ENCODE measurements at places on chromosomes 1 and 21.
A peak's percentile ranks its signal among the peaks of the same experiment; 100 is the strongest.

DNA sequence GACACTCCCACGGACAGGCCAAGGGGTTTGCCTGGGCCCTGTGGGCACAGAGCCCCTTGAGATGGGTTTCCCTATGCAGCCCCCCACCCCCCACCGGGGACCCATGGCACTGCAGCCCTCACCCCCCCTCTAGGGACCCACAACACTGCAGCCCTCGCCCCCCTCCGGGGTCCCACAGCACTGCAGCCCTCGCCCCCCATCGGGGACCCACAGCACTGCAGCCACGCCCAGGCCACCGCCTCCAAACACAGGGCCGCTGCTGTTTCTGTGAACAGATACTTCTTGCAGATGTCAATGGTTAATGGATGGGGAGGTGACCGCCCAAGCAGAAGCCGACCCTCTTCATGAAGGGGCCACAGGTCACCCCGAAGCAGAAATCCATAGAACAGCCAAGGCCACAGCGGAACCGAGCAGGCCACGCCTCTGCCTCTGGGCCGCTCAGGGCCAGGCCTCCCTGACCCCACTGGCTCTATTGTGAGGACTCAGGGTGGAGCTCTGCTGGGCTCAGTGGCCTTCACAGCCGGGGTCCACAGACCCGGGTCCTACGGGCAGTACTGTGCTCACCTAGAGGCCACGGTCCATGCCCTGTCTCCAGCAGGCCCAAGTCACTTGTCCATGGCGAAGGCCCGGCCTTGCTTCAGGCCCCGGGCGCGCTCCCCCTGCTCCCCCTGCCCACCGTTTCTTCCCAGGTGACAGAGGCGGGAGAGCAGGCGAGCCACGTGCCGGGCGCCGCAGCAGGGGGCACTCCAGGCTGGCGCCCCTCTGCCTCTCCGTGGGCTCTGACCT lies 4.1 kb upstream of the POFUT2 start:
- no peak for DNase-seq

GRCh38 chr21:44800103-44800502 lies 1.5 kb downstream of the UBE2G2 start:
- DNase-seq = peak; percentile 43

DNA sequence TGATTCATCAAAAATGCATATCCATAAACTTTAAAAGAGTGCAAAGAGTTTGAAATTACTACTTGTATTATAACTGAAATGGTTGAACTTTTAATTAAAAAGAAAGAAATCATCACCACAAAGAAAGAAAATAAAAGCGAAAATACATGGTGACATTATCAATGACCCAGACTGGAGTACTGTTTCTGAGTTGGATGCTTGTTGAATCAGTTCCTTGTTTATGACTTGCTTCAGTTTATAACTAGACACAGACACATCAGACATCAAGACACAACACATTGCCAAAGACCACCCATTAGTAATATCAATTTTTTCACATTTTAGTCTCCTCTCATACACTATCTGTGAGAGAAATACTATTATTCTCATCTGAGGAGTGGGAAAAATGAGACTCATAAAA lies 293.0 kb downstream of the MRPL39 start:
- DNase-seq = no peak

GRCh38 chr1:172382406-172382805 lies 38.1 kb upstream of the C1orf105 start:
- no peak for DNase-seq

- DNase-seq = no peak
Measured at GRCh38 chr1:47624531-47624930, 186.7 kb downstream of the FOXD2 start.

DNA sequence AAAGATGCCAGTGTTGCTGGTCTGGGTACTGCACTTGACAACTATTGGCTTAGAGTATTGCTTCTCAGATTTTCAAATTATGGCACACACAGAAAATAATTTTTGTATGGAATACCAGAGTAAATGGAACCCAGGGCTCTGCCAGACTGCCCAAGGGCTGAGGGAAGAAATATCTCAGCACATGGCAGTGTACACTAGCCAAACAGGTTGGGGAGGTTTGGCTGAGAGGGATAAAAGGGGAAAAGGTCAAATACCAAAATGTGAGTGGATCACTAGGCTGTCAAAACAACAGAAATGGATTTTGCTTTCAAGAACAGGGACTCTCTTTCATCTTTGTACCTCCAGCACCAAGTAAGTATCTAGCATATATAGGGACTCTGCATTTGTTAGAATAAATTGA lies 3.0 kb upstream of the RGS8 start:
- no peak for DNase-seq

DNA sequence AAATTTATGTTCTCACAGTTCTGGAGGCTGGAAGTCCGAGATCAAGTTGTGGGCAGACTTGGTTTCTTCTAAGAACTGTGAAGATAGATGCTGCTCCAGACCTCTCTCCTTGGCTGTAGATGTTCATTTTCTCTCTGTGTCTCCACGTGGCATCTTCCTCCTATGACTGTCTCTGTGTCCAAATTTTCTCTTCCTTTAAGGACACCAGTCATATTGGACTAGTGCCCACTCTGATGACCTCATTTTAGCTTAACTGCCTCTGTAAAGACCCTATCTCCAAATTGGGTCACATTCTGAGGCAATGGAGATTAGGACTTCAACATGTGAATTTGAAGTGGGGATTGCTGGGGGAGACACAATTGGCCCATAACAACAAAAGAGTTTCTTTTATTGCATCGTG lies 125.3 kb upstream of the ETS2 start:
- no peak for DNase-seq

- DNase-seq = no peak
Measured at GRCh38 chr1:6645018-6645417, 20.4 kb downstream of the THAP3 start.

GRCh38 chr21:26194326-26194725 lies 23.8 kb upstream of the APP start:
- DNase-seq = no peak

DNA sequence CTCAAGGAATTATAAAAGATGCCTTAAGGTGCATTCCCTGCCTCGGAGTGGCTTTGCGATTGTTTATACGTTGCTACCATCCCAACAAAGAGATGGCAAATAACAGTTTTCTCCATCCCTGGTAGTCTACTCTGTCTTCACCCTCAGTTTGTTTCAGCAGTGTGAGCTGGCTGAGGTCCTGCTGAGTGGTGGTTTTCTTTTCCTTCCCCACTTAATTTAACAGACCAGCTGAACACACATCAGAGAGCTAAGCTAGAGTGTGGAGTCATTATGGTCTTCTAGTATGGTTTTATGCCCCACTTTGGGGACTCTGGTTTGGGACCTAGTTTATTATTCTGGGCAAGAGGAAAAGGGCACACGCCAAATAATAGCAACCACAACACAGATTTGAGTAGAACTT lies 2.2 kb downstream of the PIGV start:
- DNase-seq = no peak

DNA sequence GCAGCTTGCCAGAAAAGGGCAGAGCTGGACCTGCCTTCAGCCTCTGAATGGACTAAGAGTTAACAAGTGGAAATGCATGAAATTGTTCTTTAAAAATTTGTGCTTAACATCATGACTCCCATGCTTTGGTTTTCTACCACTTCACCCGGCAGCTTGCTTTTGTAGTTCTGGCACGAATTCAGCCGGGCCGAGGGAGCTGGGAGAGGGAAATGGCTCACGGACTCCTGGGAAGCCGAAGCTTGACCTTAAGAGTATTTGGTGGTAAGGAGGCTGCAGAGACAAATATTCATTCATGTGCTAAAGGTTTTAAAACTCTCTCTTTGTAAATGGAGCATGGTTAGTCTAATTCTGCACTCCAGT lies 17.2 kb upstream of the GFI1 start:
- no peak for DNase-seq

DNA sequence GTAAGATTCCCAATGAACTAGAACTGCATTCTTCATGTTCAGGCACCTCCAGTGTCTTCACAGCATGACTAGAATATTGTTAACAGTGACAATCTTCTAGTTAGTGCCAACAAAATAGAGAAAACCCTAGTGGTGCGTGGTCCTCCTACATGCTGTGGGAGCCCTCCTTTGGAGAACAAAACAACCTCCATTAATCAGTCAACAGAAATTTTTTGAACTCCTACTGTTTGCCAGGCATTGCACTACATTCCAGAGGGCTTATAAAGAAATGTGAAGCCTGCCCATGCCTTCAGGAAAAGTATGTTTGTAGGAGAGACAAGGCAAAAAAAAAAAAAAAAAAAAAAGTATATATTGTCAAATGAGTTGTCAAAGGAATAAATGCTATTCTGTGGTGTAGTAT lies 252.7 kb downstream of the LRRC40 start:
- no peak for DNase-seq

- DNase-seq = no peak
Measured at GRCh38 chr1:101236516-101237228, at the start of gene S1PR1. TSS of gene S1PR1 (plus strand) at chr1:101237019. CDS start at chr1:101238985, 1,966 bp downstream.
